Activated T-helper 1 cell treated with anti-CD3 and anti-CD28 coated beads, Interleukin-12 subunit alpha, Interleukin-12 subunit beta, Interleukin-2, Interleukin-4 antibody, amounts not matched to agents 30 ng/mL and 10 ng/mL and 1 ng/mL, durations not matched to agents 14 hours and 24 hours and 36 hours (primary cell): ENCODE measurements at places on chromosomes 6 and 20. TPM values are rescaled to one million over a fixed set of nuclear protein-coding genes. Genes with fewer than 3 reads are reported as not detected.

GRCh38 chr6:44044940-44045671 lies 82.1 kb downstream of the MRPL14 start:
- DNase-seq, result no peak

DNA sequence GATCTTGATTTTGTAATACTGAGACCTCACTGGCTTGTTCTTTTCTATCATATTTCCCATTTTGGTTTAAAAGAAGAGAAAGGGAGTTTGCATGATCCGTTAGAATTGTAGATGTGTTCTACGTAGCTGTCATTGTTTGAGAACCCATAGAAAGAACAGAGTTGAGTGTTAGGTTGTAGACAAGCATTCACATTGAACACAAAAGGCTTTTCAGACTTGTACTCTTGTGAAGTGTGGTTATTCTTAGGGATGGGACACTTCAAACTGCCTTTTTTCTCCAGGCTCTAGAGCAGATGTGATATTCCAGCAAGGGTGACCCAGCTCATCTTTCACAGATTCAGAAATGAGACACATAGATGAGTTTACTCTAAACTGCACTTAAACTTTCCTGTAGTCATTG lies 19.9 kb downstream of the FOXO3 start:
- no peak for DNase-seq

DNA sequence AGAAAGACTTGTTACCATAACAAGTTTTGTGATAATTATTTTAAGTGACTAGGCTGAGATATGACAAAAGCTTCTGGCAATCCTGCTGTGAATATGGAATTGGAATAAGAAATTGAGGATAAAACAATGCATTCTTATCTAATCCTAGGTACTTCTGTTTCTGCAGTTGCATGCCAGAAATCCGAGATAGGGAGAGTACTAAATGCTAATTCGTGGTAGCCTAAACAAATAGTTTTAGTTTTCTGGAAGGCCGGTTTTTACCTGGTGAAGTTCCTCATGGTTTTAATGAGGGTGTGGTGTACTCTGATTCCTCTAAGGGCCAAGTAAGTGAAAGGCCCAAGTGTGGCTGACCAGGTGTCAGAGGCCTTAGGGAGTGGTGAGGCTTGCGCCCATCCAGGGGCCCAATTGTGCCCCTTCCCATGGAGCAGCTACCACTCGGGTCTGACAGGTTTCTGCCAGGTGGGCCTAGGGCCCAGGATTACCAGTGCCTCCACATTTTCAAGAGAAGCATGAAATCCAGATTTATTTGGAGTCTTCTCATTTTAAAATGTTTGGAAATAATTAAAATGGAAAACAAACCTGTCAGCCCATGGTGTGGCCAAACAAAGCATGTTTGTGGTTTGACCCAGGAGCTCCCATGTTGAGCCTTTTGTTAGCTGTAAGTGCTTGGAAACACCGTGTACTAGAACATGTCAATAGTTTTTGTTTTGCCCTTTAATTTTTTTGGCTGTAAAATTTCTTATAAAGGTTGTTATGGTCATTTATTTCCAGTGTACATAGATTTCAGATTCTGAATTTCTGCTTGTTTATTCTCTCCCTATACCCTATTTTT lies 6.6 kb downstream of the PLCB4 start:
- DNase-seq, result no peak

- peak; percentile 44 for DNase-seq
Measured at GRCh38 chr20:36644032-36644705, 1.8 kb downstream of the SLA2 start.

GRCh38 chr6:13436399-13437217 lies 50.8 kb downstream of the GFOD1 start:
- DNase-seq, result no peak

DNA sequence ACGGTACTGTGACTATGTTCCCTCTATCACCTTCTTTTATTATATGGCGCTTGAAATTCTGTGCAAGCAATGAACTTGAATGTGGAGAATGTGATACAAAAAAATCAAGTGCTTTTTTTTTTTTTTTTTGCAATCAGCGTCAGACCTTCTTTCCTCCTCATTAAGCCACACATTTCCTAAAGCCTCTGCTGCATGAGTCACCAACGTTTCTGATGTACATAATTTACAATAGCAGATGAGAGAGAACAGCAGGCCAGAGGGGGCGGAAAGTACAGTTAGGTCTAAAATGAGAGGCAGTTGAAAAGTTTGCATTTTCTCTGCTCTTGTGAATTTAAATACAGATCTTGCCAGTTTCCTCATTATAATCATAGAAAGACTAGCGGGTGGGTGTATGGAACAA lies 114.6 kb upstream of the RIPOR2 start:
- peak; percentile 32 for DNase-seq

The RAB32 gene
- total RNA-seq, result 1.1 and 1.3 TPM in 2 replicates

GRCh38 chr6:11062715-11063114 lies 18.6 kb upstream of the ELOVL2 start:
- DNase-seq, result no peak

The EEF1A2 gene
- 0.80 and 1.1 TPM in 2 replicates for total RNA-seq
